ENCODE measurements at places on chromosomes 12 and 14.

- DNase-seq, result no peak
These were observed 21.1 kb downstream of the ZFHX2 start for GRCh38 chr14:23530375-23531055.

- DNase-seq, result no peak
These were observed 87.6 kb downstream of the EML1 start for GRCh38 chr14:99880651-99881420.

DNA sequence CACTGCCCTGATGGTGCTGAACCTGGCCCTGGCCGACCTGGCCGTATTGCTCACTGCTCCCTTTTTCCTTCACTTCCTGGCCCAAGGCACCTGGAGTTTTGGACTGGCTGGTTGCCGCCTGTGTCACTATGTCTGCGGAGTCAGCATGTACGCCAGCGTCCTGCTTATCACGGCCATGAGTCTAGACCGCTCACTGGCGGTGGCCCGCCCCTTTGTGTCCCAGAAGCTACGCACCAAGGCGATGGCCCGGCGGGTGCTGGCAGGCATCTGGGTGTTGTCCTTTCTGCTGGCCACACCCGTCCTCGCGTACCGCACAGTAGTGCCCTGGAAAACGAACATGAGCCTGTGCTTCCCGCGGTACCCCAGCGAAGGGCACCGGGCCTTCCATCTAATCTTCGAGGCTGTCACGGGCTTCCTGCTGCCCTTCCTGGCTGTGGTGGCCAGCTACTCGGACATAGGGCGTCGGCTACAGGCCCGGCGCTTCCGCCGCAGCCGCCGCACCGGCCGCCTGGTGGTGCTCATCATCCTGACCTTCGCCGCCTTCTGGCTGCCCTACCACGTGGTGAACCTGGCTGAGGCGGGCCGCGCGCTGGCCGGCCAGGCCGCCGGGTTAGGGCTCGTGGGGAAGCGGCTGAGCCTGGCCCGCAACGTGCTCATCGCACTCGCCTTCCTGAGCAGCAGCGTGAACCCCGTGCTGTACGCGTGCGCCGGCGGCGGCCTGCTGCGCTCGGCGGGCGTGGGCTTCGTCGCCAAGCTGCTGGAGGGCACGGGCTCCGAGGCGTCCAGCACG is 4.7 kb downstream of the LTB4R start:
- DNase-seq, result no peak

- no peak for DNase-seq
These were observed 31.4 kb downstream of the PARP11 start for GRCh38 chr12:3841783-3842182.

DNA sequence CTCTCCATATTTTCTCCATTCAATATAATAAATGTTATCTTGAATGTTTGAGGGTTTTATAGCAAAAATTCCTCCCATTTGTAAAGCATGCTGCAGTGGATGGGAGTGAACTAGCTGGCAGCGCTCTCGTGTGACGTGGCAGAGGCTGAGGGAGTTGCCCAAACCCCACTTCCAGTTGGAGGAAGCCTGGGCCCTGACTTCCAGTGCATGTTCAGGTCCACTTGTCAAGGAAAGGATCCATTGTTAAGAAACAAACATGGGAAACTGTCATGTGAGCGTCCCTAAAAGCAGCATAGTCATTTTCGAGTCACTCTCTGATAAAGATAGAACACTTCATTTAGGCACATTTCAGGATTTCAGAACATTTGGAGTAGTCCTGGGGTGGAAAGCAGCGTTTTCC is 116.6 kb downstream of the SLC25A47 start:
- DNase-seq, result no peak

DNA sequence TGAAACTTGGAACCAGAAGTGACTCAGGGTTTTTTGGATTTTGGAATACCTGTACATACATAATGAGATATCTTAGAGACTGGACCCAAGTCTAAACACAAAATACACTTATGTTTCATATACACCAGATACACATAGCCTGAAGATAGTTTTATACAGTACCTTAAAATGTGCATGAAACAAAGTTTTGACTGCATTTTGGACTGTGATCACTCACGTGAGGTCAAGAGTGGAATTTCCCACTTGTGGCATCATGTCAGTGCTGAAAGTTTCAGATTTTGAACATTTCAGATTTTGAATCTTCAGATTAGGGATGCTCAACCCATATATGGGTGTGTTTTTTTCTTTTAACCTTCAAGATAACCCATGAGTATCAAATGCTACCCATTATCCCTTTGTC is 6.6 kb downstream of the SBNO1 start:
- no peak for DNase-seq
